Coronary artery (tissue), 2 donors: ENCODE measurements at places on chromosomes 2 and 18.
A peak's percentile ranks its signal among the peaks of the same experiment; 100 is the strongest.

DNA sequence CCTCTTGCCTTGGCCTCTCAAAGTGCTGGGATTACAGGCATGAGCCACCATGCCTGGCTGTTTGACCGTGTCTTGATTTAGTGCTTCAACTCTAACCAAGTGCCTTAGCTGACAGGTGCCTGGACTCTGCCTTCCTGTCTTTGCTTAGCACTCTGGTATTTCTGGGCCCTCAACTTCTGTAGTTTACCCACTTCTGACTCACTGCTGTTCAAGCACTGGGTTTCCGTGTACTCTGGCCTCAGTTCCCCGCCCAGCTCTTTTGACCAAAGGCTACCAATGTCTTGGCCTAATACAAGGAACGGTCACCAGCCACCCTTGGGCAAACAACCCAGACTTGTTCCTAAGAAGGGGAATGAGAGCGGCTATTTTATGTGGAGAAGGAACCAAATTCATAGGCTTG is 35.7 kb upstream of the CABLES1 start:
- no peak for DNase-seq

DNA sequence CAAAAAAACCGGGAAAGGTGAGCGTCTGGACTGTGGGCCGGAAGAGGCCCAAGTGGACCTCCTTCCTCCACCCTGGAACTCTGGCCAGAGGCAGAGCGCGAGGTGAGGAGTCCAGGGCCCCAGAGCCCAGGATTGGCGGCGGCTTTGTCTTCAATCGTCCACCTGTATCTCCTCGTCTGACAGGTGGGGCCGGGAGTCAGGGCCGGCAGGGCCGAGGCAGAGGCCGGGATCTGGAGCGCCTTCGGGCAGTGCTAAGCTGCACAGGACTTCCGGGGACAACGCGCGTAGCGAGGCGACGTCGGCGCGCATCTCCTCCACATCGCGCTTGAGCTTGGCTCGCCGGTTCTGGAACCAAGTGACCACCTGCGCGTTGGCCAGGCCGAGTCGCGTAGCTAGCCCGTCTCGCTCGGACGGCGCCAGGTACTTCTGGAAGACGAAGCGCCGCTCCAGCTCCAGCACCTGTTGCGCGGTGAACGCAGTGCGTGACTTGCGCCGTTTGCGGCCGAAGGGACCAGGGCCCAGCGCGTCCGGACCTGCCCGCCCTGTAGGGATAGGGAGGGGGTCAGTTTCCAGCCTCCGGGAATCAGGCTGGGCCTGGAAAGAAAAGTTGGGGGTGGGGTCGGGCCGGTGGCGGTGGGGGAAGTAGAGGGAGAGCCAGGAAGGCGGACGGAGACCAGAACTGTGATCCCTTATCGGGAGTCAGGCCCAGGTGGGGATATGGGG is 1.5 kb downstream of the LBX2 start:
- peak; percentile 72 for DNase-seq

GRCh38 chr2:67561457-67561965 is 164.4 kb downstream of the ETAA1 start:
- no peak for DNase-seq

DNA sequence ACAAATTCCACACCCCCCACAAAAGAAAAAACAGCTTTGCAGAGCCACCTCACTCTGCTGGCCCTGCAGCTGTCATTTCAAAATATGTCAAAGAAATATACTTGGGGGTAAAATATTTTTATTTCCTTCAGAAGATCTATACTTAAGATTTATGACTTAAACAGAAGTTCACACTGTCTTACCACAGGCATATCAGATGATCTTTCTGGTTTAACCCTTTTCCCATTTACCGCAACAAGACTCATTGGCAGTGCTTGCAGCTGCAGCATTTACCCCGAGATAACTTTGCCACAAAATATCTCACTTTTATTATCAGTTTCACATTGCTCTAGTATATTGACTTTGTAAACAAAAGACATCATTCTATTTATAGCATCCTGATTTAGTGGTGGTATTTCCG is 21.6 kb upstream of the SLC35G4 start:
- no peak for DNase-seq

GRCh38 chr2:202152104-202152715 is 79.2 kb downstream of the KIAA2012 start:
- no peak for DNase-seq

DNA sequence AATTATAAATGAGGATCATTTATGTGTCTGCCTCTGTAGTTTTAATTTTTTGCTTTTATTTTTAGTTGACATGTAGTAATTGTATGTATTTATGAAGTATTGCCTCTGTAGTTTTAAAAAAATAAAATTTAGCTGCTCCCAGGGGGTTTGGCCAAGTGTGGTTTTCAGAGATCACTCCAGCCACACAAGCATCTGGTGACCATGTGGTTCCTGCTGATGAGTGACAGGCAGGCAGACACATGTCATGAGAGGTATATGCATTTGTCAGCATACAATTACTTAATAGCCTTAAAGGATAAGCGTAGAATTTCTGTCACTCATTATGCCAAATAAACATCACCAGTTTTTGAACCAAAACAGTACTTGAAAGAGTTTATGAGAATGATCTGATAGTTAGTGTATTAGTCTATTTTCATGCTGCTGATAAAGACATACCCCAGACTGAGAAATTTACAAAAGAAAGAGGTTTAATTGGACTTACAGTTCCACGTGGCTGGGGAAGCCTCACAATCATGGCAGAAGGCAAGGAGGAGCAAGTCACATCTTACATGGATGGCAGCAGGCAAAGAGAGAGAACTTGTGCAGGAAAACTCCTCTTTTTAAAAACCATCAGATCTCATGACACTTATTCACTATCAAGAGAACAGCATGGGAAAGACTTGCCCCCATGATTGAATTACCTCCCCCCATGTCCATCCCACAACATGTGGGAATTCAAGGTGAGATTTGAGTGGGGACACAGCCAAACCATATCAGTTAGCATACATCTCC is 29.6 kb downstream of the MREG start:
- DNase-seq = no peak

- no peak for DNase-seq
Observed at GRCh38 chr2:100884145-100884621, 64.2 kb downstream of the NPAS2 start.

- DNase-seq = no peak
Observed at GRCh38 chr18:66655407-66655806, 51.5 kb upstream of the CDH19 start.

DNA sequence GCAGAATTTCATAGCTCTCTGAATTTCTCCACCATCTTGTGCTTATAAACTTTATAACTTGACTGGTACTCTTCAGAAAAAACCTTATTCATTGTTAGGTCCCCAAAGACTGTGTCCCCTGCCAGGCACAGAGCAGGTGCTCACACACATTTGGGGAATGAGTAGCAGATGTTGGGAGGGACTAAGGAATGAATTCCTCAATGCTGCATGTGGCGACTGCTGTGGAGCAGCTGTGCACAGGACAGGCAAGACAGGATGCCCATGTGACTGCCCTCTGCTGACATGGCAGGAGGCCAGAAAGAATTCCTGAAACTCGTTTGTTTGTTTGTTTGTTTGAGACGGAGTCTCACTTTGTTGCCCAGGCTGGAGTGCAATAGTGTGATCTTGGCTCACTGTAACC is 122.3 kb upstream of the ITGA6 start:
- DNase-seq = no peak
